ENCODE measurements at places on chromosomes 6 and 20.

DNA sequence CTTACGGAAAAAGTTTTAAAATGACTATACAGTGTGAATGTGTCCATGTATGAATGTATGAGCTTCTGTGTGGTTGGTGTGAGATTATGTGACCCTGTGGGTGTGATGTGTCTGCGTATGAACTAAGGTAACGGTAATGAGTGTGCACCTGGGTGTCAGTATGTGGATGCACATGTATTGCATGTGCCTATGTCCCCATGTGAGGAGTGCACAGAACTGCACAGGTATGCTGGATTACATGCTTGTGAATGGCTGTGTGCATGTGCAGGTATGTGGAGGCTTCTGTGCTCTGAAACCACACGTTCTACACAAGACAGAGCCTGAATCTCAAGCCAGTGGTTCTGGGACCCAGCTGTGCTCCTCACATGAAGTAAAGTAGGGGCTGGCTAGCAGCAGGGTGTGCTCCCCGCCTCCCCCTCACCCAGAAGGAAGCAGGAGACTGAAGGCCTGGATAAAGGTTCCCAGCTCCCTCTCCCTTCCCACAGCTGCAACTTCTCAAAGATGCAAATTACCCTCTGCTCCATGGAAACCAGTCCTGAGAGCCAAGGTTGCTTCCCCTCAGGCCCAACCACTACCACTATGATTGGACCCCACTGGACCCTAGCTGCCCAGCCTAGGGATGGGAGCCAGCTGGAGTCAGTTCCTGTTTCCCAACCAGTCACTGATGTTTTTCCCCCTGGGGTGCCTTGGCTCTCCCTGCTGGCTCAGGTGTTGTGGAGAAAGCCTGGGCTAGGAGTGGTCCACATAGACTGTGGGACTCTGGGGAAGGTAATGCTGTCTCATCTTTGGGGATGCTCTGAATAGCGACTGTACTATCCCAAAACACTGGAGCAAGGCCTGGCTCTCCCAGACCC lies 24.8 kb upstream of the SPDEF start:
- DNase-seq: no peak

- no peak for DNase-seq
Measured at GRCh38 chr6:106473812-106474211, 113.3 kb downstream of the CRYBG1 start.

- no peak for DNase-seq
Measured at GRCh38 chr6:156689656-156690055, 87.5 kb upstream of the ARID1B start.

DNA sequence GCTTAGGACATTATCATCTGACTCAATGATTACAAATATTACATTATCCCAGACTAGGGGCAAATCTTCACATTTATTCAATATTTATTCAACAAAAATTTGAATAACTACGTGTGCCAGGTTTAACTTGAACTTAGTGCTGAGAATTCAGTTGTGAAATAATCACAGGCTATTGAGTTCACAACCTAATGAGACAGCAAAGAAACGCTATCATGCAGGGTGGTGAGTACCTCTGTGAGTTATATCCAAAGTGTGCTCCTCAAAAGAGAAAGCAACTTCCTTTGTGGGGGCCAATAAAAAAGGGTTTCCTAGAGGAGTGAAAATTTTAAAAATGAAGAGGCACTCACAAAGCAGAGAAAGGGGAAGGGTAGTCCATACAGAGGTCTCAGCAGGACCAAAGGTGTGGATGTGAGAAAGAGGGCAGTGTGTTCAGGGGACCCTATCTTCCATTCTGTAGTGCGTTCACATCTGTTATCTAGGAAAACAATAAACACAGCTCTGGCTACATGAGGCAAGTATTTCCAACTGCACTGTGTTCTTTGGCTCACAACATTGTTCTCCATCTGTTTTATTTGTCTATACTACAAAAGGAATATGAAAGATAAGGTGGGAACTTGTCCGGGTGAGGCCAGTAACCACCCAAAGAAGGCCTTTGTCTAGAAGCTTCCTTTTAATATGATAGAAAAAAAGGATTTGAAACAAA lies 155.4 kb upstream of the MARCKS start:
- no peak for DNase-seq

DNA sequence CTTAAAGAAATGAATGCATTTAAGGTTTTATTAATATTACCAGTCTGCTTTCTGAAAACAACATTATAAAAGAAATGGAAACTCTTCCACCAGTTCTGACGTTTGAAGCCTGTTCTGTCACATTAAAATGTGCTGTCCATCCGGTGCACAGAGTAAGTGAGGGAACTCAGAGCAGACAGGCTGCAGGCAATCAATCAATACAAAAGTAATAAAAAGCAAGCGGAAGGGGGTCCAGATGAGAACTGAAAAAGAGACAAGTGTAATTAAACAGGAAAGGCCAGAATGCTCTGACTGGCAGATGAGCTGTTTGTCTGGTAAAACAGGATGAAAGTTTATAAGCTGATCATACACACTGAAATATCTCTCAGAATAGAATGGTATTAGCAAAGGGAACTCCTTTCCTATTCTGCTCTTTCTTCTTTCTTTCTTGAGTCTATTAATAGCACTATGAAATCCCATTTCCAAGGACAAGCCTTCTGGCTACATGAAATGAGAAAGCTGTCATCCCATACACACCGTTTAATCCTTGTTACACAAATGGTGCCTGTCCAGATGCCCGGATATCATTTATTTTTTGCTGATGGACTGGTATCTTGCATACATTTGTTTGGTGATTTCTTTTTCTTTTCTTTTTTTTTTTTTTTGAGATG lies 94.3 kb downstream of the RAMACL start:
- DNase-seq: no peak

Measured in NCI-H1092 (cell line).